ENCODE measurements at places on chromosomes 5 and 9.

GRCh38 chr9:115234094-115234493 is 116.1 kb upstream of the TNC start:
- DNase-seq: no peak

- no peak for DNase-seq
These were observed 440.4 kb downstream of the DMRT2 start for GRCh38 chr9:1490341-1491232.

- DNase-seq: no peak
These were observed 115.1 kb upstream of the MVB12B start for GRCh38 chr9:126211441-126212074.

- DNase-seq: no peak
These were observed 101.0 kb downstream of the USP20 start for GRCh38 chr9:129936222-129936621.

GRCh38 chr5:140882591-140882899 is 621 bp downstream of the PCDHA13 start:
- DNase-seq: no peak

DNA sequence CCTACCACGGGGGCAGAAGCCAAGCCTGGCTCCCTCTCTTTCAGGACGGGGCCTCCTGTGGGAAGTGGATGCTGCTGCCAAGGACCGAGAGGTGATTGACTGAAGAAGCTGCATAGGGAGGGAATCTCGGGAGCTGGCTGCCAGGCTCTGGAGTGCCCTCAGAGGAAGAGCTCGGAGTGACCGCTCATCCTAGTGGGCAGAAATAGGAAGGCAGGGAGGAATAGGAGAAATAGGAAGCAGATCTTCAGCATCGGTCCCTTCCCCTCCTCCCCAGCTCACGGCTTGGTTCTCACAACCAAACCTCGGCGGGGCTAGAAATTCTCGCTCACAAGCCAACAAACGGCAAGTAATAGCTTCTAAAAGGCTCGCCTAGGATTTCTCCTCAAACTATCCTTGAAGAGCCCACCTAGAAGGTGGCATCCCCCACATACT is 159.9 kb upstream of the RAI14 start:
- DNase-seq: no peak

DNA sequence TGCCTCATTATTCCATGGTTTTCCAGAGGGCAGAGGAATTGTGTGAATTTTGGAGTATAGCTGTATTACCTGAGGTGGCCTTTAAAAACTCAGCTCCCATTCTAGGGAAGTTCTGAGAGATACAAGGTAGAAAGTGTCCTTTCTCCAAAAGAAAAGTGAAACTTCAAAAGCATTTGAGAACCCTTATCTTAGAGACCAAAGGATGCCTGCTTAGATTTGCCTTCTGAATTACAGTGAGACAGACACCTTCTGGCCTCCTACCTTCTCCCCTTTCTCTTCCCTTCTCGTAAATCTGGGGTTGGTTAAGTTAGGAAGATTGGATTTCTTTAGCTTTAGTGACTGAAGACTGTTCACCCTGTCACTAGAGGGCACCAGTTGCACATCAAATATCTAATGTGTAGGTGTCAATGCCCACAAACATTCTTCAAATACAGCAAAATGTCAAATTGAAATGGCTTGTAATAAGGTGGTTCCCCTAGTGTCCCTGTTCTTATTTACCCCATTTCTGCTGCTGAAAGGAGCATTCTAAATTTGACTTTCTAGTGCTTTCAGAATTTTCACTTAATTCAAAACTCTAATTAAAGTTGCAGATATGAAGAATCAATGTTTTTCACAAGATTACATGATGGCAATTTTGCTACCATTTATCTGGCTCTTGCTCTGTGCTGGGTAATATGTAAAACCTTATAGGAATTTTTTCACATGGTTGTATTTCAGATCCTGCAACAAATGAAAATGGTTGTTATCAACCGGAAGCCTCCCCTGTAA is 46.7 kb downstream of the PRRC1 start:
- DNase-seq: peak; percentile 23

GRCh38 chr9:94639061-94639998 is at the start of gene FBP1:
Gene FBP1, minus strand, starts transcription at chr9:94639518. Its CDS starts 208 bp downstream, at chr9:94639310.
- no peak for DNase-seq

DNA sequence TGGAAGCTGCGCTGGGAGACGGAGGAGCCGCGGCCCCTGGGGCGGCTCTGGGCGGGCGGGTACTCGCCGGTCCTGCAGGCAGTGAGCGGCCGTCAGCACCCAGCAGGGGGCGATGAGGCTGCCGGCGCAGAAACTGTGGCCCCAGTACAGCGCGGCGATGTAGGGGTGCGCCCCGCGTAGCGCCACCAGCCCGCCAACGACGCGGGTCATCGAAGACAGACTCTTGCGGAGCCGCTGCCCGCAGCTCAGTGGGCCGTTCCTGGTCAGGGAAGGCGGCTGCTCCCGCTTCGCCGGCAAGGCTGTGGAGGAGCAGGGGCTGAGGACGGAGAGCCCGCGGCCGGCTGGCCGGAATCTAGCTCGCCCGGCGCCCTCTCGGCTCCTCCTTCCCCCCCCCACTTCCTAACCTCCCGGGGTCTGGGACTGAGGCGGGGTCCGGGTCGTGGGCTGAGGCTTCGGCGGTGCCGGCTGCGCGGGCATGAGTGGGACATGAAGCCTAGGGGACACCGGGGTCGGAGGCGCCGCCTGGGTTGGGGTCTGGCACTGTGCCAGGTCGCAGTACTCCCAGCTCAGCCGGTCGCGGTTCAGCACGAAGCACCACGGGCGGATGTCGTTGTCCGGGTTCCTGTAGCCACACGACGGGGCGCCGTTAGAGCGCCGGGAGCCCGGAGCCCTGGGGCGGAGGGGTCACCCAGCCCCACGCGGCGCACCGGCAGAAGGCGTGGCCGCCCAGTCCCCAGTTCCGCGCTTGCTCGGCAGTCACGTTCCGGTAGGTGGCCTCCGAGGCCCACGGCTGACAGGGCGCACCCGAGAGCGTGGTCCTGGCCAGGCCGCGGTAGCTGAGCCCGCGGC is 3.6 kb upstream of the PFN3 start:
- peak; percentile 25 for DNase-seq

GRCh38 chr9:105148328-105149006 is 96.0 kb upstream of the SLC44A1 start:
- DNase-seq: no peak

DNA sequence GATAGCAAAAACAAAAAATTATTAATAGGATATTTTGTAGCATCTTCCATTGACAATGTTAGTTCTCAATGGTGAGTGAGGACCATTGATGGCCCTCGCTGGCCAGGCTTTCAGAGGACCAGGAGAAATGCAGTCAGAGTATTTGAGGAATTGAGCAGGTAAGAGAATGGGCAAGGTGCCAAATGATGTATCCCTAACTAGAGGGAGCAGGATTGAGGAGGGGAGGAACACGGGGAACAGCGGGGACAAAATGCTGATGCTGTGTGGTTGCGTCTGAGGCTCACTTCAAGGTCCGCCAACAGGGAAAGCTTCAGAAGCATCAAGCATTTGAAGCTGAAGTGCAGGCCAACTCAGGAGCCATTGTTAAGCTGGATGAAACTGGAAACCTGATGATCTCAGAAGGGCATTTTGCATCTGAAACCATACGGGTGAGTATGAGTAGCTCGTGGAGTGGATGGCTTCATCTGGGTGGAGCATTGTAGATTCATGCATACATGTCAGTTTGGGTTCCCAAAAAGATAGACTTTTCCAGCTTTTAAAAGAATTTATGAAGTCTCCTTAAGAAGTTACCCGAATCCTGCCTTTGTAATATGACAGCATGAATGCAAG is 16.2 kb downstream of the SPTAN1 start:
- DNase-seq: no peak

GRCh38 chr5:17305017-17305416 is 87.6 kb downstream of the BASP1 start:
- no peak for DNase-seq

GRCh38 chr9:117374076-117374725 is 40.7 kb downstream of the ASTN2 start:
- DNase-seq: no peak

DNA sequence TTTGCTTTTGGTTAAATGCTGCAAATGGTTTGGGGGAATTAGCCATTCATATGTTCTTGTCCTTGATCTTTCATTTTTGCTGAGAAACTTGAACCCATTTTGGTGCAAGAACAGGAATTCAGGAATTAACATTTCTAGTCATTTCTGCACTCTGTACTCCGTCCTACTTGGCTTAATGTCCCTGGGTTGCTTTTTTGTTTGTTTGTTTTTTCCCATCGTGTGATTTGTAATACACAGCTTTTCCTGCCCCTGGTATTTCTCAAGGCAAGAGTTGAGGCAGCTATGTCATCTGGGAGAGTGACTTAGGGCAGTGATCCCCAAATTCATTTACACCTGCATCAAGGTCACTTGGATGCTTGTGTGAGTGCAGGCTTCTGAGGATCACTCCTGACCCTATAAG is 71.3 kb downstream of the IQGAP2 start:
- no peak for DNase-seq

- no peak for DNase-seq
These were observed 47.4 kb upstream of the MEF2C start for GRCh38 chr5:88930335-88930734.

DNA sequence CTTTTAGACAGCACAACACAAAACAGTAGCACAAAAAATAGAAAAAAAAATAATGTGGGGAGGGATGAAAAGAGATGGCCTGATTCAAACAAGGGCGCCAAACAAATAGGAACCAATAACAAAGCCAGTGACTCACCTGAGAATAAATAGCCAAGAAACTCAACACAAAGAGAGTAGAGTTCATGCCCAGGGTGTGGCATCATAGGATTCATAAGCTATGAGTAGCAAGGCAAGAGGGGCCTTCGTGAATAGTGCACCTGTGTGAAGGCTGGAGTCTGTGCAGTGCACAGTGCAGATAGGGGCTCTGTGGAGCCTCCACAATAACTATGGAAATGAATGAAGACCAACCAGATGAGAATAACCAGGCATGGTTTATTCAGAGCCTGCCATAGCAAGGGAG is 541.7 kb downstream of the SPOCK1 start:
- DNase-seq: no peak

DNA sequence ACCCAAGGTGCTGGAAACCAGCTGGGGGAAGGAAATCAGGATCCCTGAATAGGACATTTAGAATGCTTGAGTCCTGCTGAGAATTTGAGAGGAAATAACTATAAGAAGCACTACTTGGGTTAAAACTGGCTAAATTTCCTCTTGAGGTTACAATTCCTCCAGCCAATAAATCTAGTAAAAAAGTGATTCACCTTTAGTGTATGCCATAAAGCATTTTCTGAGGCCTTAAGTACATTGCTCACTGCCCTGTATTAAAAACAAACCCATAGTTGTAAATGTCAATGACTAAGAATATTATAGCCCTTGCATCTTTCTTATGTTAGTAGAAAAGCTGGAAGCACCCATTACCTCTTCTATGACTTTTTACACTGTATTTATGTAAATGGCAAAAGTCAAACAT is 634.7 kb upstream of the ARRDC3 start:
- no peak for DNase-seq

- DNase-seq: no peak
These were observed 339.8 kb downstream of the AGTPBP1 start for GRCh38 chr9:85401998-85402397.

- DNase-seq: no peak
These were observed 20.0 kb downstream of the ACTL7B start for GRCh38 chr9:108835831-108836230.

DNA sequence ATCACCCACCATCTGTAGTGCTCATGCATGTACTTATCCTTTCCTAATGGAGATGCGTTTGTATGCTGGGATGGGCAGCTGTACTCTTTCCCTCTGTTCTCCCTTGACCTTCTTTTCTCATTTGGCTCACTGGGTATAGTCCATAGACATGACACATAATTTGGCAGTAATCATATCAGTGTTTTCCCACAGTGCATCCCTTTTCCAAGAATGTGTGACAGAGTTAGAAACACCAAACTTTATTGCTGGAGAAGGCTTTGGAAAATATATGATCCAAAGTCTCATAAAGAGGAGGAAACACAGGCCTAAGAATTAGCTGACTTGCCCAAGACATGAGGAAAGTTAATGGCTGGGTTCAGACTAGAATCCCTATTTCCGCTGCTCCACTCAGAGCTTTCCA is 1233.4 kb upstream of the DMAC1 start:
- no peak for DNase-seq

GRCh38 chr5:16437977-16438376 is 27.6 kb downstream of the ZNF622 start:
- no peak for DNase-seq

DNA sequence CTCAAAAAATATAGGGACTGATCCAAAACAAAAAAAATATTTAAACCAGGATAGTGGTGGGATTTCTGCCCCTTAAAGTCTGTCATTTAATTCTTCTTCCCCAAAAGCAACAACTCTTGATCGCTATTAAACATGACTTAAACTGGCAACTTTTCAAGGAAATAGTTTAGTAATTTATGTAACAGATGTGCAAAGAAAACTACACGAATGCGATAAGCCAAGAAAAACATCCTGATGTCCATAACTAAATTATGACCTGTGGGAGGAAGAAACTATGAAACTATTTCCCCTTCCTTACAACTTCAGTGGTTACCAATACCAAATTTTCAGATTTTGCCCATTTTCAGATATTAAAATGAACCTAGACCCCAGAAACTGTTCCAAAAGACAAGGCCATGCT is 31.5 kb downstream of the CLINT1 start:
- DNase-seq: no peak

DNA sequence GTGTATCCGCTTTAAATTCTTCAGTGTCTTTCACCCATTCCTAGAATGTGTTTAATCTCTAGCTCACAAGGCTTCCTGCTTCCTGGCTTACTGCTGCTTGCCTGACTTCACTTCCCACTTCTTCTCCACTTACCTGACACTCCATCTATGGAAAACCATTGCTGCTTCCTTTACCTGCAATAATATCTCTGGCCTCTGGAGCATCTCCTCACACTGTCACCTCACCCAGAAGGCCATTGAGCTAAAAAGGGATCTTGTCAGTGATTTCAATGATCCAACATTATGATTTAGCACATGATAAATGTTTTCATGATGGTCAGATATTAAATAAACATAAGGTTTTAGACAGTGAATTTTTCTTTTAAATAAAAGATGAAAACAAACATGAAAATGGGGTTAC is 281.1 kb downstream of the MRPS30 start:
- no peak for DNase-seq

GRCh38 chr9:114285166-114285867 is 37.6 kb upstream of the ORM1 start:
- DNase-seq: no peak

- DNase-seq: no peak
These were observed 252.5 kb downstream of the TLE4 start for GRCh38 chr9:79824265-79824664.

DNA sequence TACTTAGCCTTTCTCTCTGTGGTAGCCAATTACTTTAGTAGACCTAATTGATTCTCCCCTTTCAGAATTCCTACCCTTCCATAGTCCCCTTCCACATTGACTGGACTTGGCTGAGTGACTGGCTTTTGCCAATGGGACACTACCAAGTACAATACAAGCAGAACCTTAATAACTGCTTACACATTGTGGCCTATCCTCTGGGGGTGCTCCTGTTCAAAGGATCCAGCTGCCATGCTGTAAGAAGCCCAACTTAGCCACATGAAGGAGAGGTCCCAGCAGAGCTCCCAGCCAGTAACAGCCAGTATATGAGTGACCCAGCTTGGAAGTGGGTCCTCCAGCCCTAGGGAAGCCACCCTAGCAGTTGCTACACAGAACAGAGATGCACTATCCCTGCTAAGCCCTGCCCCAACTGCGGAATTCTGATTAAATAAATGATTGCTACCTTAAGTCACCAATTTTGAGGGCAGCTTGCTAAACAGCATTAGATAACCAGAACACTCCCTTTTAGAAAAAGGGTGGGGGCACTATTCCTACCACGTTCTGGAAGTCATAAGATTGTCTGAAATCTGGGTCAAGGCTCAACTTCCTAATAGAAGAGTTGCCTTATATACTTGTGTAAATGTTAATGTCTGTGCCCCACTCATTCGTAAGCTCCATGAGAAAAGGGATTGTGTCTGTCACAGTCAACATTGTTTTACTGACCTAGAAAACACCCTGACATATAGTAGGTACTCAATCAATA is 11.1 kb upstream of the APTX start:
- DNase-seq: no peak

Measured in NCI-H524 treated with DMSO at 0.1 percent for 48 hours (cell line).